Effector CD4-positive, alpha-beta T cell (primary cell): ENCODE measurements at places on chromosomes 2 and 18.

DNA sequence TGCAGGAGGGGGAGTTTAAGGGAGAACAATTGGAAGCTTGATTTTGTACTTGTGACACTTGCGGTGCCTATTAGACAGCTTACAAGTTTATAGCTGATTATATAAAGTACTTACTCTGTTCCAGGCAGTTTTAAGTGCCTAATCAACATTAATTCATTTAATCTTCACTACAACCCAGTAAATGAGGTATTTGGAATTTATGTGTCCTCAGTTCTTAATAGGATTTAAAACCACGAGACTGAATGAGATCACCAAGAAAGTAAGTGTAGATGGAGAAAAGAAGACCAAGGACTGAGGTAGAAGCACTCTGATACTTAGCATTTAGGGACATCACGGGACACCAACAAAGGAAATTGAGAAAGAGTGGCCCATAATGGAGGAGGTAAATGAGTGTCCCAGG lies 49.8 kb downstream of the ZC3H15 start:
- DNase-seq = no peak

DNA sequence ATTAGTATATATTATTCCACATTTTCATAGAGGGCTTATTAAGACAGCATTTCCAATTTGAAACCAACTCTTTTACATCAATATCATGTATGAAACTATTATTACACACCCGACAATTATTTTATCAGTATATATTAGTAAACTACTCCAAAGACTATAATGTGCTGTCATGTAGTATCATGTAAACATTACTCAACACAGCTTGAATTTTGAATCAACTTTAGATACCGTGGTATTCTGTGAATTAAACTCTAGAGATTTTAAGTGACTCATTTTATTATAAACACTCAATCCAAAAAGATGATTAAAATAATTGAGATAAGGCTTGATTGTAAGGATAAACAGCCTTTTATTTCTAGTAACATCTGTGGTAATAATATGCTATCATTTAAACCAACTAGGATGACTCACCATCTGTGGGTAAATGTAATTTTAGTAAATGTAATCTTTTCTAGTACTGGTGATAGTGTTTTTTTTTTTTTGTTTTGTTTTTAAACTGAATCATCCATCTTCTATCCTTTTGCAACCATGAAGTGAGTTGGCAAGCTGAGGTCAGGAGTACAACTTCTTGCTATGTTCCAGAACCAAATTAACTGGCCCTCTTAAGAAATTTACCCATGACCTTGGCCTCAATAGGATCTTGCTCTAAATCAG lies 144.3 kb upstream of the SMAD7 start:
- no peak for DNase-seq

- no peak for DNase-seq
Measured at GRCh38 chr2:134537121-134537520, 181.7 kb downstream of the TMEM163 start.

GRCh38 chr2:47264143-47264542 lies 109.0 kb upstream of the STPG4 start:
- DNase-seq = no peak

- no peak for DNase-seq
Measured at GRCh38 chr2:192150166-192150565, 44.6 kb downstream of the TMEFF2 start.

DNA sequence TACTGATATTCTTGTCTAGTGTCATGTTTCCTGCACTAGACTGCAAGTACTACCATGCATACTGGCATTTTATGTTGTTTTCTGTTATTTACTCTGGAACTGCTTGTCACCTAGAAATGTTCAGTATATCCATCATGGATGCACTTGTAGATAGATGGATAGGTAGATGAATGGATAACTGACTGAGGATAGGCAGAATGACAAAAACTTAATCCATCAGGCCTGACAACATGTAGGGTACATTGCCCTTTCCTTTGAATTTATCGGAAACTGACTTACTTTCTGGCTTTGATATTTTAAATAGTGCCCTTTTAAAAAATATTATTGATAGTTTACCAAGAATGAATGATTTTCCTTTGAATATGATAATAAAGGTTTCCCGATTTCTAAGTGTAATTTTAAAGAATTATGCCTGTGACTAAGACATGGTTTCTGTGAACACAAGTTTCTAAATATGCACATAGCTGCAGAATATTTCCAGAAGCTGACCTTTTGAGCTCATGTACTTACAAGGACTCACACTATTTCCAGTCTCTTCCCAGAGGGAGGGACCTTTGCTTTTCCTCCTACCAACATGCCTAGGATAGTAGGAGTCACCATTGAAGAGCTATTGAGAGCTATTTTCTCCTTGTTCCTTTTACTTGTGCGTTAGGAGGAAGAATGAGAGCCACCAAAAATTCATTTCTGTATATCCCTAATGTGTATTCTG lies 81.3 kb downstream of the ANKRD12 start:
- DNase-seq = no peak

DNA sequence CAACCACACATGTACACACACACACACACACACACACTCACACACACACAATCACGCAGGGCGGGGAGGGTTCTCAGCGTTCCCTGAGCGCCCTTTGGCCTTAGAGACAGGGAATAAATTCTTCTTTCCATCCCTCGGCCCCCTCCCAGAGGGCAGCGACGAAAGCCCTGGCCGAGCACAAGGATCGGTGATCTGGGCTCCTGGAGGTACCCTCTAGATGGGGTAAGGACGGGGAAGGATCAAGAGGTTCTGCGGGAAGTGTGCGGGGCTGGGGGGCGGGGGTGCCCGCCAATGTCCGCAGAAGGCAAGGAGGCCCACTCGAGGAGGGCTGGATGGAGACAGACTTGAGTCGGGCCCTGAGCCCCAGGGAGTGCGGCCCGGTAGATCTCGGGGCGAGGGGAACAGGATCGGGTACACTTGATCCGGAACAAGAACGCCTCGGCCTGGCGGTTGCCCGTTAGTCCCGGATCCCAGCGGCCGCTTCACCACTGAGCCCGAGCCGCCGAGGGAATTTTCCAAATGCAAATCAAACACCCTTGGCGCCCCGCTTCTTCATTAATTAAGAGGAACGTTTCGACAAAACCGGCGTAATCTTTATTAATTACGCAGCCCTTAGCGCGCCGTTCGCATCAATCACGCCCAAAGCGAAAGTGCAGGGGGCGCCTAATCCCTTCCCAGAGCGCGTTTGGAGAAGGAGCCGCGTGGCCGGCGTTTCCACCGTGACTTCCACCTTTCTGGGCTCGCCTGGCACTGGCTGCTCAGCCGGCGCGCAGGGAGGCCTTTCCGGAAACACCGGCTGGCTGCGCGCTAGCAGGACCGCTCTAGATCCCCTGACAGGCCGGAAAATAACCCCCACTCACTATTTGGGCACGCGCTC lies 7.0 kb upstream of the PAX3 start:
- no peak for DNase-seq

DNA sequence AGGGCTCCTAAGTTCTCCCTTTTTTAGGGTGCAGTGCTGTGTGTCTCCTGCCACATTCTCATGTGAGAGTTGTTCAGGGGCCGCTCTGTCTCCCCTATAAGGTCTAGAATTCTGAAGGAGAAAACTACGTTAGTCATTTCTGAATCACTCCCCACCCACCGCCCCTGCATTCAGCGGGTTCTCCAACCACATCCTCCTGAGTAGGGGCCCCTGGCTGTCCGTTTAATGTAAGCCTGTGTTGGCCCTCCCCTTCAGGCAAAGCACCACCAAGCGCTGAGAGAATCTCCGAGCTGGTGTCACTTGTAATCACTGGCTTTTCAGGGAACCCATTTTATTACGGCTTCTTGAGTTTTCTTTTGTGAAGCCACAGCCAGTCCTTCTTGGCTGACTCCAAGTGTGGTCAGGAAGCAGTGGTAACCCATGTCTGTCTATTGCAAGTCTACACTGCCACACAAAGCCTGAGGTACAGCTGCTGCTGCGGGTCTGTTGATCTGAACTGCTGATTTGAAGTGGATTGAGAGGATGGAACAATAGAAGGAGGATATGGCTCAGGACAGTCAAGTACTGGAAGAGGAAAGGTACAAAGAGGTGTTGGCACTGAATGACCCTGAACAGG lies 16.9 kb downstream of the LCT start:
- DNase-seq = peak; percentile 19

DNA sequence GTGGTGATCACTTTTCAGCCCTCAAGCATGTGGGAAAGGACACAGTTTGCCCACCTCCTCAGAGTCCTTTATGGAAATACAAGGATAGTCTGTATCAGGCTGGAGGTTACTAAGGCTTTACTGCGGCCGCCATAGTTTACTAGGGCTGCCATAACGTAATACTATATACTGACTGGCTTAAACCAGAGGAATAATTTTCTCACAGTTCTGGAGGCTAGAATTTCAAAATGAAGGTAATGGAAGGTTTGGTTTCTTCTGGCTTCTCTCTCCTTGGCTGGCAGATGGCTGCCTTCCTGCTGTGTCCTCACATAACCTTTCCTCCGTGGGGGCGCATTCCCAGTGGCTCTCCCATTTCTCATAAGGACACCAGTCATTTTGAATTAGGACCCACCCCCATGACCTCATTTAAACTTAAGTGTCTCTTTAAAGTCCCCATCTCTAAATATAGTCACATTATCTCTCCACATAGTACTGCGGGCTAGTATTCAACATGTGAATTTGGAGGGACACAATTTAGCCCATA lies 12.5 kb upstream of the ATIC start:
- no peak for DNase-seq
